Right hindlimb (tissue), 1 donor: ENCODE measurements at places on chromosomes 2 and 18.

DNA sequence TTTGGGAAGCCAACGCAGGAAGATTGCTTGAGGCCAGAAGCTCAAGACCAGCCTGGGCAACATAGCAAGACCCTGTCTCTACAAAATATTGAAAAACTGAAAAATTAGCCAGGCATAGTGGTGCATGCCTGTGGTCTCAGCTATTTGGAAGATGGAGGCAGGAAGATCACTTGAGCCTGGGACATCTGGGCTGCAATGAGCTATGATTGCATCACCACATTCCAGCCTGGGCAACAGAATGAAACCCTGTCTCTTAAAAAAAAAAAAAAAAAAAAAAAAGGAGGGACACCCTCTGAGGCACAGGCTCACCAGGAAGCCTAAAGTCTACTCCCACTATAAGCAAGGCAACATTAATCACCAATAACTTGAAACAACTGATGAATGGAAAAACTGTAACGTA is 151.1 kb downstream of the CCDC148 start:
- DNase-seq: no peak

DNA sequence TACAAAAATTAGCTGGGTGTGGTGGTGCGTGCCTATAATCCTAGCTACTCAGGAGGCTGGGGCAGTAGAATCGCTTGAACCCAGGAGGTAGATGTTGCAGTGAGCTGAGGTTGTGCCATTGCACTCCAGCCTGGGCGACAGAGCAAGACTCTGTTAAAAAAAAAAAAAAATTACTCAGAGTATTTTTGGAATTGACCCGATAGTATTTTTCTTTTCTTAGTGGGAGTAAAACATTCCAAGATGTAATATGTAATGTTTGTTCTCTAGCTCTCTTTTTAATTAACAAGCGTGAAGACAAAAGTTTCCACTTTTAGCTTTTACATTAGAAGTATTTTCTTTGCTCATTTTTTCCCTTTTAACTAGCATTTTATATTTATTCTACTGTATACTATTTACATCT is 12.0 kb upstream of the TMEM18 start:
- DNase-seq: no peak

DNA sequence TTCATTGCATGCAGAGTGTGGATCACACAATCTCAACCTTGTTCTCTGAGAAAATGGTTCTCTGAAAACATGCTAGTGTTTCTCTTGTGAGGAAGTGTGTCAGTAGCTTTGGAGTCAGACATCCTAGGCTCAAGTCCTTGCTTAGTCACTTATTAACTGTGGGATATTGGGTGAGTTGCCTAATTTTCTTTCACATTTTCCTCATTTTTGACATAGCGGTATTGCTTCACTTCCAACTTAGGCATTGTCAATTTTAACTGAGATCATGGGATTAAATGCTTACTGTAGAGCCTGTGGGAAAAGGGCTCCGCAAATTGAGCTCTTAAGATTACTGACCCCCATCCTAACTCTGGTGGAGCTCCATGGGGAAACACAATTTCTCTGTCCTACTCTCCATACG is 622.2 kb downstream of the CNTNAP5 start:
- no peak for DNase-seq

GRCh38 chr2:71235930-71236587 is 9.2 kb upstream of the PAIP2B start:
- DNase-seq: no peak

DNA sequence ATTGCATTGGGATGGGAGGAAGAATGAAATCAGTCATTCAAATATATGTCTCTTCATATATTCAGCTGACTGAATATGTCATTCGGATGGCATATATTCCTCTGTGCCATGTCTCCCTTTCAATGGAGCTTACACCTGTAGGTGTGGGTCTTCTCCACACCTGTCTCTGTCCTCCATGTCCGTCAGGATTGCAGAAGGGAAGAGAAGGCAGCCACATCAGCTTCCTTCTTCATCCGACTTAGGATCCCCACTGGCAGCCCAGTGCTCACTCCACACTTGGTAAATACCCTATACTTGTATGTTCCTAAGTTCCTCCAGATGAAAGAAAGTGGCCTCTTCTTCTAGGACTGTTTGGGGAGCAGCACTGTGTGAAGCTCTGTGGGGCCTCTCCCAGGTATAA is 250.1 kb downstream of the BCL2 start:
- DNase-seq: no peak

DNA sequence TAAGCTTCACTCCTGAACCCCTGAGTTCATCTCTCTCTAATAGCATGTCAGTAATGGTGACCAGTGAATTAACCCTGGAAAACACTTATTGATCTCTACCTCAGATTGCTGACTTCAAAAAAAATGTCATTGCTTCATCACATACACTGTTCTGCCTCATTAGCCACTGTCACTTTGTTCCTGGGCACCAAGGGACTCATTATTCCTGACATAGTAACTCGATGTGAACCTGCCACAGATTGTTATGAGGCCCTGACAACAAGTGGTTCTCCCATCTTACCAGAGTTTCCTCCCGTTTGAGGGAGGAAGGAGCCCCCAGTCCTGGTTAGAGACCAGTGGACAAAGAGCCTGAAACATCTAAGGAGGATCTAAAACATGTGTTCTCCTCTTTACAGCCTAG is 403.3 kb upstream of the SMIM21 start:
- no peak for DNase-seq

DNA sequence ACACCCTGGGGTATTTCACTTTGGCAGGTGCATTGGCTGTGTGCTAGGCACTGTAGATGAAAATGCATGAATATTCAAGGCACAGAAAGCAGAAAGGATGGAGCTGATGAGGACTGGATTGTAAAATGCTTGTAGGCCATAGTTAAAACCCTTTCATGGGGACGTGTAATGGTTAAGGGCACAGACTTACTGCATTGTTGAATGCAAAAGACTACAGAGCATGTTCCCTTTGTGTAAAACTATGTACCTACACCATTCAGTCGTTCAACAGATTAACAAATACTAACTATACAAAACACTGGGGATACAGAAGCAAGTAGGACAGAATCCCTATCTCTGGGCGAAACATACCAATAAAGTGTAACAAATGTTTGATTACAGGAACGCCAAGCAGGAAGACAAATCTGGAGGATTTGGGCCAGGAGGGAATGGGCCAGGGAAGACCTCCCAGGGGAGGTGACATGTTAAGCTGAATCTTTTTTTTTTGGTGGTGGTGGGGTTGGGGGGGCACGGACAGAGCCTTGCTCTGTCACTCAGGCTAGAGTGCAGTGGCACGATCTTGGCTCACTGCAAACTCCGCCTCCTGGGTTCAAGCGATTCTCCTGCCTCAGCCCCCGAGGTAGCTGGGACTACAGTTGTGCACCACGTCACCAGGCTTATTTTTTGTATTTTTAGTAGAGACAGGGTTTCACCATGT is 19.6 kb upstream of the ROCK2 start:
- DNase-seq: no peak

- no peak for DNase-seq
Measured at GRCh38 chr18:52605345-52605744, 265.3 kb downstream of the DCC start.
